ENCODE measurements at places on chromosomes 2 and 18.

GRCh38 chr2:240136671-240137292 is 677 bp upstream of the COPS9 start:
- DNase-seq: no peak

GRCh38 chr2:133411857-133412256 is 156.4 kb downstream of the NCKAP5 start:
- DNase-seq: no peak

DNA sequence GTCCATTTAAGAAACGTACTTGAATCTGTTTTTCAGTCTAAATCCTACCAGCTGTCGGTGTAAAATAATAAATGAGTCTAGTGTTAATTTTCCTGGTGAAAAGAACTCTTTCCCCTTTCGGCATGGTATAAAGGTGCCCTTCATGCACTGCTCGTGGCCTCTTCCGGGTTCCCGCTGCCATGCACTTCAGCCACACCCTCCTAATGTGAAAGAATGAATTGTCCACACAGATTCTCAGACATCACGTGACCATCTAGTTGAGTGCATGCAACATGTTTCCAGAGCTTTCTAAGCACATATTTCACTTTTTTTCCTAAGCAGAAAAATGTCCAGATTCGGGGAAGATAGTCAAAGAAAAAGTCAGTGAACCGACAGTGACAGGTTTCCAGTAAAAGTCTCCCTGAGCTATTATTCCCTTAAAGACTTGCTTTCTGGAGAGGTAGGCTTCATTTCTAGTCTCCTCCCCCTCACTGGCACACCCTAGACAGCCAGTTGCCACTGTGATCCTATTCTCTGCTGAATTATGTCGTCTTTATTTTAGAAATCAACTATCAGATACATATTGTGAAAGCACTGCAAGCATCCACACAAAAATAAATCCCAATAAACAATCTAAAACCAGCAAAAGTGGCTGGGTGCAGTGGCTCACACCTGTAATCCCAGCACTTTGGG is 65.9 kb upstream of the RPL31 start:
- no peak for DNase-seq

GRCh38 chr2:79179036-79179435 is 19.5 kb upstream of the REG3A start:
- DNase-seq: no peak

DNA sequence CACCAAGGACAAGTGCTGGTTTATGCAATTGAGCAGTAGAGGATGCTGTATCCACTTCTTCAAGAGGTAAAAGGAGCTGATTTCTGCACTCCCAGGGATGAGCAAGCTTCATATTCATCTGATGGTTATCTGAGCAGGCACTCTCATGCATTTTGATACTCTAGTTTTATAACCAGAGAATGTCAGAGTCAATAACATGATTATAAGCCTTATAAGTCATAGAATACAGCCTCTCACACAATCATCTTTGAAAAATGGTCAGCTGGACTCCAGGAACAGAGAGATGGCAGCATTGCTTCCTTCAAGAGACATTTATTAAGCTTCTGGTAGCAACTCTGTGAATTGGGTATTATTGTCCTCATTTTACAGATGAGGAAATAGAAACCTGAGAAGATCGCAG is 167.1 kb downstream of the SLC8A1 start:
- DNase-seq: no peak

DNA sequence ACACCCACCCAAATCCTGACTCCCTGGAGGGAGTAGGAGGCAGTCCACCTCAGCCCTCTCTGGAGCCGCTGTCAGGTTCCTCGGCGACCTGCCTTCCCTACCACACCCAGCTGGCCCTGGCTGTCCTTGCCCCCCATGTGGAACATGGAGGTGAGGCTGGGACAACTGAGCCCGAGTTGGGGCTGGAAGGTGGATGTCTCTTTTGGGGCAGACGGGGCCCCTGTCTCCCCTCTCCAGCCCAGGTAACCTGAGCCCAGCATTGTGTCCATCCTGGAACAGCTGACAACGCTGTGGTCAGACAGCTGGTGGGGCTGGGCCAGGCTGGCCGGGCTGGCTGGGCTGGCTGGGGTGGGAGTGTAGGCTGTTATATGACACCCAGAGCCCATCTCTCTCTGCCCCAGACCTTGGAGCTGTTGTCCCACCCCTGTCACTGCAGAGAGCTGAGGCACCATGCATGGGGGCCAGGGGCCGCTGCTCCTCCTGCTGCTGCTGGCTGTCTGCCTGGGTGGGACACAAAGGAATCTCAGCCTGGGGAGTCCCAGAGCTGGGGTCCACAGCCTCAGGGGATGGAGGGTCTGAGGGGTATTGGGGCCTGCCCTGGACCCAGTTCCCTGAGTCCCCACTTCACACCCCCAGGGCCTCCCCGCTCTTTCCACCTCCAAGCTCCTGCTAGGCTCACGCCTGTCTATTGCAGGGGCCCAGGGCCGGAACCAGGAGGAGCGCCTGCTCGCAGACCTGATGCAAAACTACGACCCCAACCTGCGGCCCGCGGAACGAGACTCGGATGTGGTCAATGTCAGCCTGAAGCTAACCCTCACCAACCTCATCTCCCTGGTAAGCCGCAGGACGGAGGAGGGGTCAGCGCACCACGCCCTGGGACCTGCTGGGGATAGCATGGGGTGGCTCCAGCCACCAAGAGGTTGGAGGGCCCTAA is at the start of gene CHRNG:
TSS of gene CHRNG (plus strand) at position 395 of the 934 bp plus-strand sequence. CDS start at position 451, 56 bp downstream.
- DNase-seq: no peak

DNA sequence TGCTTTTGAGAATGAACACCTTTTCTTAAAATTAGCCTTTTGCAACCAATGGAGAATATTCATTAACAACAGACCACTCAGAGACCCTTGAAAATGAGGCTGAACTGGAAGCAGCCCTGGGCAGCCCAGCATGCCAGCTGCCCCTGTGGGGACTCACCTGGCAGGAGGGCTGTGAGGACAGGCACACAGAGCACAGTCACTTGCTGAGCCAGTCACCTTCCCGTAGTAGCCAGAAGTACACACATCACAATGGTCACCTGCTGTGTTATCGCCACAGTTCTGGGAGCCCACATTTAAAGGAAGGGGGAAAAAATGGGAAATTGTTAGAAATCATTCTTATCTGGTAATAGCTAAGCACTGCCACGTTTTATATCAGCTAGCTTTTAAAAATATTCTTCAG is 115.5 kb downstream of the LAMA1 start:
- DNase-seq: no peak

GRCh38 chr2:174844295-174844708 is 80.0 kb upstream of the CHRNA1 start:
- DNase-seq: no peak

DNA sequence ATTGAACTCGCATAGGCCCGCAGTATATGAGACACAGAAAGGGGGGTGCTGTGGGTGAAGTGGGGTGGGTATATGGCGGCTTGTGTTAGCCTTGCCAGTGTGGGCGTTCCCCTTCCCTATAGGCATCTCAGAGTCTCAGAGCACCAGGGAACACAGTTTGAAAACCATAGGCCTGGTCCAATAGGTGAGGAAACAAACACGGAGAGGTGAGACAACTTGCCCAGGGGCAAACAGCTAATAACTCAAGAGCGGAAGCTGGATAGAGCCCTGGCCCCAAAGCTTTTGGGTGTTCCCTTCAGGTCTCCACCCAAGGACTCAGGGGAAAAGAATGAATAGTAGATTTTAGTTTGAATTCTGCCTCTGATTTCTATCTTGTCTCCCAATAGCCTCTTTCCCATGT is 7.9 kb downstream of the LIPG start:
- no peak for DNase-seq

DNA sequence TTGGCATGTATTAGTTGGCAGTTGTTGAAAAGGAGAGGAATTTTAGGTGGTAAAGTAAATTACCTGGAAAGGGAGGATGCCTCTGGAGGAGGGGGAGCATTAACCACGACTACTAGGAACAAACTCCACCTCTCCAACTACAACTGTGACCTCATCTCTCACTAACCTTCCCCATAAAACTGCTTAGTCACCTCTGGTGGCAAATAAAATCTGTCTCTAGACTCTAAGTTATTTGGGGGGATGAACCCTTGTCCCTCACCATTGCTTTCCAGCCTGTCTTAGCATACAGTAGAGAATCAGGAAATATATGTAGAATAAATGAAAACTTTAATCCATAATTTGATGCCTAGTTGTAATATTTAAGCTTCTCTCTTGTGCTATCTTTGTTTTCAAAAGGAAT is 27.6 kb upstream of the MYO1B start:
- DNase-seq: no peak

DNA sequence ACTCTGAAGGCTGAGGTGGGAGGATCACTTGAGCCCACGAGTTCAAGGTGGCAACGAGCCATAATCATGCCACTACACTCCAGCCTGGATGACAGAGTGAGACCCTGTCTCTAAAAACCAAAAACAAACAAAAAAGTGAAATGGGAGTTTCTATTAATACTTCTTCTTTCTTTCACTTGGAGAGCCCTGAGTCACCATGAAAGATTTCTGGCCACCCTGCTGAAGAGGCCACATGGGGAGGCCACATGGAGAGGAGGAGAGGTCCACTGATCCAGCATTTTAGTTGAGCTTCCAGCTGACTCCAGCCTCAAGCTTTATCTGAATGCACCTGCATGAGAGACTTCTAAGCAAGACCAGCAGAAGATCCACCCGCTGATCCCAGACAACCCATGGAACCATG is 74.2 kb upstream of the LAPTM4A start:
- DNase-seq: no peak

DNA sequence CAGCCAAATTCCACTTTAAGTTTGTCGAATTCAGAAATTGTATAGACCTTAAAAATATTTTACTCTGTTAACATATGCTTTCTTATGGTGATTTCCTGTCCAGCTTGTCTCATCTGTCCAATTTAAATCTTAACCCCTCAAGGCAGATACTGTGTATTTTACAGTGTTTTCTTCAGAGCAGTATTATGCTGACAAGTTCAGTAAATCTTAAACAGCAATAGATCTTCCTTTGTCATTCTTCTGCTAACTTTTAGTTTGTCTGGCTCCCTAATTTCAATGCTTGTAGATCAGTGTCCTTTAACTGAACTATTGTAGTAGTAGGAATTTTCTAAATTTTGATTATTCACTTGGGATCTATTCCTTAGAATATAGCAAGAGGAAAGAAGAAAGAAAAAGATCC is 52.8 kb upstream of the MEIS1 start:
- DNase-seq: no peak

- no peak for DNase-seq
Measured at GRCh38 chr2:161063946-161064306, 96.3 kb upstream of the TANK start.

- DNase-seq: no peak
Measured at GRCh38 chr2:2698182-2699120, 367.4 kb upstream of the MYT1L start.

DNA sequence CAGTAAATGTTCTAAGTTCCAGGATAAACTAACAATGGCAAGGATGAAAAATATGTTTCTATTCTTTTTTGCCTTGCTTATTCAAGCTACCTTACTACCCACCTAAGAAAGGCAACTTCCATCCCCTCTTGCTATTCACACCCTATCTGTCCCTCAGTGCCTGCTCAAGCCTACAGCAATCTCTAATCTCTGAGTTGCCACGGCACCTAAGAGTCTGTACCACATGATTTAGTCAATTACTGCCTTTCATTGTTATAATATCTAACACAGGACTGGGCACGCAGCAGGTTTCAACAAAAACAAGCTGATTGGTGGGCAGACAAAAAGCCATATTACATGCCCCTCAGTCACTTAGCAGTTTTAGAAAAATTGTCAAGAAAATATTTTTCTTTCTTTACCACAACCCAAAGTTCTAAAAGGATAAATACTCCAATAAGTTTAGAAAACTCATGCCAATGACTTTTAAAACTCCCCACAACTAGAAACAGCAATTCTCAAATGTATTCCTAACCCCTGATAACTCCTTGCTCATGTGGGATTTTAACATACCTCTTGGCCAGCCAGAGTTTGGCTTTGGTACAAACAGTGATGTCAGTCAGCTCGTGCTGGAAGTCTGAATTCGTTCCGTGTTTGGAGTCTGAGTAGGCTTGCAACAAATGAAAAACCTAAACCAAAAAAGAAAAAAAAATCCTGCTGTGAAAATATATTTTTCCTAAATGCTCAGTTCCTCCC is 117.3 kb upstream of the ZFP36L2 start:
- no peak for DNase-seq
